Heart left ventricle (tissue), 16 donors: ENCODE measurements at places on chromosomes 7 and 10. TPM values are rescaled to one million over a fixed set of nuclear protein-coding genes. Genes with fewer than 3 reads are reported as not detected.

The ACTR3C gene
- 4.5 TPM for polyA plus RNA-seq

The IL15RA gene
- polyA plus RNA-seq = 6.6 TPM

The BAMBI gene
- 5.3 TPM for polyA plus RNA-seq

The GBX1 gene
- 0.27 TPM for polyA plus RNA-seq

DNA sequence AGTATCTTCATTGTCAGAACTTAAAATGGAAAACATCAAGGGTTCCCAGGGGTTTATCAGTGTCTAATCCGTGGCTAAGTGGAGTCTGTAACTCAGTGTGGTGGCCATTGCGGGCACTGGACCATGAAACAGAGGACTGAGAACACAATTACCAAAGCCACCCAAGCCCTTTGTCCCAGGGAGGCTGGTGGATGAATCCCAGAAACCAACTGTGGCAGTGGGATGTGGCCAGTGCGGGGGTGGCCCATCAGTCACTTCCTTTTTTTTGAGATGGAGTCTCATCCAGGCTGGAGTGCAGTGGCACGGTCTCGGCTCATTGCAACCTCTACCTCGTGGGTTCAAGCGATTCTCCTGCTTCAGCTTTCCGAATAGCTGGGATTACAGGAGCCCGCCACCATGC, 61.8 kb downstream of the TACC2 start:
- DNase-seq = no peak

DNA sequence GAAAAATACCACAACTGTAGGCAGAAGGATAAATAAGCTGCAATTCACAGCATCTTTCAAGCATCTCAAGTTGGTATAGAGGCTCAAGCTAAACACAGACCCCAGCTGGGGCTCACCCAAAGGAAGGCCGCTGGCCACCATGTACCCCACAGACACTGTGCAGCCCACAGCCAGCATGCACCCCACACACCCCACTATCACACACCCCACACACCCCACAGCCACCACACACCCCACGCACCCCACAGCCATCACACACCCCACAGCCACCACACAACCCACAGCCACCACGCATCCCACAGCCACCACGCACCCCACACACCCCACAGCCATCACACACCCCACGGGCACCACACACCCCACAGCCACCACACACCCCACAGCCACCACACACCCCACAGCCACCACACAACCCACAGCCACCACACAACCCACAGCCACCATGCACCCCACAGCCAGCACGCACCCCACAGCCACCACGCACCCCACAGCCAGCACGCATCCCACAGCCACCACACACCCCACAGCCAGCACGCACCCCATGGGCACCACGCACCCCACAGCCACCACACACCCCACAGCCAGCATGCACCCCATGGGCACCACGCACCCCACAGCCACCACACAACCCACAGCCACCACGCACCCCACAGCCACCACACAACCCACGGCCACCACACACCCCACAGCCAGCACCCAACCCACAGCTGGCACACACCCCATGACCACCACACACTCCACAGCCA, 214.7 kb downstream of the DNAJB6 start:
- DNase-seq = no peak

- DNase-seq = peak; percentile 16
Observed at GRCh38 chr10:132637477-132638129, 100.0 kb downstream of the INPP5A start.

- DNase-seq = no peak
Observed at GRCh38 chr10:6907877-6908530, 327.9 kb upstream of the PRKCQ start.

- DNase-seq = no peak
Observed at GRCh38 chr10:32131388-32131787, 75.2 kb upstream of the KIF5B start.

DNA sequence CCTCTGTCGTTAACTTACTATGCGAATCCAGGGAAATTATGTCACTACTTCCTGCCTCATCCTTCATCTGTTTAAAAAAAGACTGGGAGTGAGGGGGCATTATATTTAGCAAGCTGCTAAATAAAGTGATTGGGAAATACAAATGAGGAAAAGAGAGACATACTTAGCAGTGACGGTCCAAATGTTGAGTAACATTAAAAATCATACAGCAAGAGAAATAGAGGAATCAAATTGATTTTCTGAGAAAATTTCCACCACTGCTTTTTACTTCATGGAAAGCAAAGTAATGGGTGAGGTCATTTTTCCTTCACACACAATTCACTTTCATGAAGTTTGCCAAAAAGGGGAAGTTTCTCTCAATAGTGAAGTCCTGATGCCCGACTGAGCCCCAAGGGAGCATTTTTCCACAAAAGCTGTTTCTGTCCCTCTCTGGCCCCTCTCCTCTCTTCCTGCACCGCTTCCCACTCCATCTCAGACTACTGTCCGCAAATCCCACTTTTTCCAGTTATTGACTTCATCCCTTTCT, 61.9 kb upstream of the ADO start:
- no peak for DNase-seq

- no peak for DNase-seq
Observed at GRCh38 chr10:34624323-34625153, 190.6 kb downstream of the PARD3 start.

- no peak for DNase-seq
Observed at GRCh38 chr10:89810908-89811525, 109.6 kb downstream of the KIF20B start.

DNA sequence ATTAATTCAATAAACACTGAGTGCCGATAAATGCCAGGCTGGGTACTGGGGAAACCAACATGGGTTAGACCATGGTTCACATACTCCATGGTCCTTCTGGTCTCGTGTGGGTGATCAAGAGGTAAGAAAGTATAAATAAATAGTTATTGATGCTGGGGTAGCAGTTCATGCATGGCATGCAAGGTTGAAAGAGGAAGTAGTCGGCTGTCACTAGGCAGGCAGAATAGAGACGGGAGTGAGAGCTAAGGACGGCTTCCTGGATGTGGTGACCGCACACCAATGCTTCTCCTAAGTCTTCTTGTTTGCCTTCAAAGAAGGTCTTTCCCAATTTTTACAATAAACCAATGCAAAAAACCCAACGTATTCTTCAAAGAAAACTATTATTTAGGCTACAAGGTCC, 208.6 kb downstream of the ADAM12 start:
- no peak for DNase-seq

DNA sequence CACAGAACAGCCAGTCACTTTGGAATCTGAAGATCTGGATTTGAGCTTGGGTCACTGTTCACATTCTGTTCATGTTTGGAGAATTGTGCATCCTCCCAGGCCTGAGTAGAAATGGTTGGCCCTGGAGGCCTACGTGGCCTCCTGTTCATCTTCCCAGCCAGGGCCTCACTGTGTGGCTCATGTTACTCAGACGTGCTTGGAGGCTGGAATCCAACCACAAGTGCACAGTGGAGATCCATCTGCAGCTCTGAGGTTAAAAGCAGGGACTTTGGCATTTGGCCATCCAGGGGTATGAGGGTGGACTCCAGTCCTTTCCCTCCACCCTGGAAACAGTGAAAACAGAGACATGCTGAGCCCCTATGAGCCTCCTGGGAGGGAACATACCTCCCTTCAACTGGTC, 709.0 kb upstream of the IGFBP3 start:
- DNase-seq = no peak

DNA sequence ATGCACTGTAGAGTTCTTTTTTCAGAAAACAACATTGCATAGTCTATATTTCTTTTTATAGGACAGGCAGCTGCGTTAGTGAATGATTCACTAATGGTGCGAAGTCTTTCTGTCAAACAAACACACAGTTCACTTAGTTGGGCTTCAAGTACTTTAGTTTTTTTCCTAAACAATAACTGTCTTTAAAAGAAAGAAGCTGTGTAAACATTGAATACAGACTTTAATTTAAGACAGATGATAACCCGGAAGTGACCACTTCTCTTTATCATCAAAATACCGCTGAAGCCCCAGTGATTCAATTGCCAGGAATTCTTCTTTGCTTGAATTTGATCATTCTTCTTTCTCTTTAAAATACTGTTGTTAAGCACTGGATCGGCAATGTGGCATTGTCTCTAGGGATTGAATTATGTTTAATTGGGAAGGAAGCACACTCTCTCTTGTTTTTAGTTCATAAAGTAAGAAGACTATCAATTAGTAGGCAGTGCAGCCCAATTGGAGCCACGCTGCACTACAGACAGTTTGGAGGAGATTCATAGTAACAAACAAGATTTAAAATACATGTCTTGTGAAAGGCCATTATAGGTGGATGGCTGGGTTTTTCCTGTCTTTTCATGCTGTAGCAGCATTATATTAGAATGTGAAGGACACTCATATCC, 30.4 kb downstream of the CNTNAP2 start:
- no peak for DNase-seq

GRCh38 chr7:135253851-135254771, 20.5 kb downstream of the STRA8 start:
- peak; percentile 79 for DNase-seq

- no peak for DNase-seq
Observed at GRCh38 chr7:28767356-28767755, 190.8 kb downstream of the TRIL start.

DNA sequence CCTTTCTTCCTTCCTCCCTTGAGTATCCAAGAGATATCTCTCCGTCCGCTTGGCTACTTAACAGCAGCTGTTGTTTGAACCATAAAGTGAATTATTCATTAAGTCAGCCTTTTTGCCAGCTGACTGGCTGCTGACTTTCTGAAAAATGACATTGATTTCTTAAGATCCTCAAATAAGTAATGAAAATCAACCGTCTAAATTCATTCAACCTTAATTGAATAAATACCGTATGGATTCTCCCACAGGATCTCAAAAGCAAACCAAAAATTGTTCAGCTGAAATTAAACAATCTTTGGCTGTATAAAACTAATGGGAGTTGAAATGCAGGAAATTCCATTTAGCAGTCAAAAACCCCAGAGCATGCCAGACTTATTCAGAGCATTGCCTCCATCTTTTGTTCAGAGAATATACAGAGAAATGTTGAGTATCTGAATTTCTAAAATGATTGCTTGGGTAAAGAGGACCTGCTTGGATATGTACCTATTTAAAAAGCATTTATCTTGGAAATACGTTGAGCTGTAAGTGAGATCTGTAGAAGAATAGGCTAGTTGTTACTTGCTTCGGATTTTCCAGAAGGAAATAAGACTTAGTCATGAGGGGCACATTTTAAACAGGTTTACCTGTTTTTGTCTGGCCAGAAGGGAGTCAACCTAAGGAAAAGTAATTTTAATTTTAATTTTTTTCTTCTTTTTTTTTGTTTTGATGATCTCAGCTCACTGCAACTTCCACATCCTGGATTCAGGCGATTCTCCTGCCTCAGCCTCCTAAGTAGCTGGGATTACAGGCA, 136.2 kb downstream of the PLXDC2 start:
- no peak for DNase-seq

DNA sequence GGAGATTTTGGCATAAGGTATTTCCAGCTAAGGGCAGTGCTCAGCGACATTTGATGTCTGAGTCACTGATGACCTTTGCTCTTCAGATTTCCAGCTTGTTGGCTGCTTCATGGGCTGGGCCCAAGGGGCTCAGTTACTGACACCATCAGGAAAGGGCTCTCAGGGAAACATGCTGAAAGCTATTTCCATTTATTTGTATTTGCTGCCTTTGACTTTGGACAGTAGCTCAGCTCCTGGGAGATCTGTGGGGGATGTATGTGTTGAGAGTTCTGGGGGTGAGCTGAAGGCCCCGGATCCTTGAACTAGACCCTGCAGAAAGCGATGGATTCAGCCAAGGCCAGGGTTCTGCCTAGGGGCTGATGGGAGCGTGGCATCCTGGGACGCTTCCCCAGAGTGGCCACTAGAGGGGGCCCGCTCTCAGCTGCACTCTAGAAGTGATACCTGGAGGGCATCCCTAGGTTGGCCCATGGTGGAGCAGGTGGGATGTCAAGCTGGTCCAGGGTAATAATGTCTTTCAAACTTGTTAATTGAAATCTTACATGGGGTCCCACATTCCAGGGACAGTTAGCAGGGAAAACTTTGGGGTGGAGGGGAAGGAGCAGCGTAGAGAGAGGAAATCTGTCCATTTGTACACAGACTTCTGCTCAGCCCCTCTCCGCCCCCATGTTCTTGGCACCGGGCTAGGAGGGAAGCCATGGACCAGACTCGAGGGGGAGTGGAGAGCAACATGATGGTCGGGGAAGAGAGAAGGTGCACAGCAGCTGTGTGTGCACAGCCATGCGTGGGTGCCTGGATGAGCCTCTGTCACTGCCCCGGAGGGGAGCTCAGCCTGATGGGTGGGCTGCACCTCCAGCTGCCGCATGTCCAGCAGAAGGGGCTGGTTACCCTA, 3.0 kb upstream of the BTBD16 start:
- peak; percentile 74 for DNase-seq

GRCh38 chr10:111078505-111079185, 1.8 kb downstream of the ADRA2A start:
- DNase-seq = no peak

DNA sequence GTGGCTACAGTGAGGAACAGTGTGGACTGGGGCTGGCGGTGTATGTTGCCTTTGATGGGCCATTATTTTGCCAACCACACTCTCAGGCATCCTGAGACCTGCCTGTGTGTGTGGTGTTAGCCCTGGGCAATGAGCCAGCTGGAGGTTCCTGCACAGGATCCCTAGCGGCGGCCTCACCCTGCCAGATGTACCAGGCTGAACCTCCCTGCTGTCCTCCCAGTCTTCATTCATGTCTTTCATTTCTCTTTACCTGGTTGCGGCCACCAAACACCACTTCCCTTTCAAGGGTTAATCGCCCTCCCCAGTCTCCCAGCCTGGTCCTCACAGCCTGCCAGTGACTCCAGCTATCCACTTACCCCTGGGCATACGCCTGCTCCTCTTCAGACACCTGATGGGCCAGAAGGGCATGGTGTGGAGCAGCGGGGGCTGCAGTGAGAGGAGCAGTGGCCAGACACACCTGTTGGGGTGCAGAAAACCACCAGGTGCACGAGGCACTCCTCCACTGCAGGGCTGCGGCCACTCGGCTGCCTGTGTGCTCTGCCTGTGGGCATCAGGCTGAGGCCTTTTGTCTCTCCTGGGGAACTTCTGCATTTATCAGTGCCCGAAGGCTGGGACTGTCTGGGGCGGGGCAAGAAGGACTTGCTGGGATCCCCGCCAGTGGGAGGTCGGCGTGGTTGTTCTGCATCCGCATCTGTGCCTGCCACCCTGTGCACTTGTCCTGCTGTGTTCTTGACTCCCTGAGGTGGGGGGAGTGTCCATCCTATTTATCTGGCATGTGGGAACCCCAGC, 111.6 kb downstream of the ARHGAP22 start:
- DNase-seq = no peak

DNA sequence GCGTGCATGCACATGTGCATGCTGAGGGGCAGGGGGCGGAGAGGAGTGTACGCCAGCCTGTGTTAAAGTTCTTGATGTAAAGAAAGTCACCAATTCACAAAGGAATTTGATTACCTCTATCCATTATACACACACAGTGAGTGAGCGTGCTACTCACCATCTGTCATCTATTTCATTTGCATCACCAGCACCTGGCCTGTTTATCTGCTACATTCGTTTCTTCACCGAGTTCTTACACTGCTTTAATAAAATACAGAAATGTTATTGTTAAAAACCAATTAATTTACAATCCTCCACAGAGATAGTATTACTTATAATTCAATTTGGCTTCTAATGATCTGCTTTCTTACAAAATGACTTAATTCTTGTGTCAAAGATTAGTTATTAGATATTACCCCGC, 32.6 kb downstream of the NEUROD6 start:
- no peak for DNase-seq

- no peak for DNase-seq
Observed at GRCh38 chr10:67221939-67222494, 296.2 kb downstream of the LRRTM3 start.

- DNase-seq = no peak
Observed at GRCh38 chr10:47020471-47020870, 109.2 kb downstream of the PTPN20 start.

GRCh38 chr7:21253740-21254687, 173.9 kb upstream of the SP4 start:
- DNase-seq = peak; percentile 34
